ENCODE measurements at places on chromosomes 12 and 14.

- no peak for DNase-seq
These were observed 115.9 kb downstream of the TPH2 start for GRCh38 chr12:72054511-72054910.

DNA sequence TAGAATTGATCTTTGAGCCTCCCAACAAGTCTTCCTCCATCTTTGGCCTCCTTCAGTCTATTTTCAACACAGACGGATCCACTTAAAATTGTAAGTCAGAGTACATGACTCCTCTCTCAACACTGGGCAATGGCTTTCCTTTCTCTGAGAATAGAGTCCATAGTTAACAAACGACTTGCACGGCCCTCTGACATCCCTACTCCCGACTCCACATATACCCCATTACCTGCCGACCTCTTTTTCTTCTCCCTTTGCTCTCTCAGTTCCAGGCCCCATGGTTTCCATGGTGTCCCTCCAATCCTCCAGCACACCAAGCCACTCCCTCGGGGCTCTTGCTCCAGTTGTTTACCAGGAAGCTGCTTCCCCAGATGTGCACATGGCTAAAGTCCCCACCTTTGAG, 84.7 kb downstream of the DNAI7 start:
- no peak for DNase-seq

DNA sequence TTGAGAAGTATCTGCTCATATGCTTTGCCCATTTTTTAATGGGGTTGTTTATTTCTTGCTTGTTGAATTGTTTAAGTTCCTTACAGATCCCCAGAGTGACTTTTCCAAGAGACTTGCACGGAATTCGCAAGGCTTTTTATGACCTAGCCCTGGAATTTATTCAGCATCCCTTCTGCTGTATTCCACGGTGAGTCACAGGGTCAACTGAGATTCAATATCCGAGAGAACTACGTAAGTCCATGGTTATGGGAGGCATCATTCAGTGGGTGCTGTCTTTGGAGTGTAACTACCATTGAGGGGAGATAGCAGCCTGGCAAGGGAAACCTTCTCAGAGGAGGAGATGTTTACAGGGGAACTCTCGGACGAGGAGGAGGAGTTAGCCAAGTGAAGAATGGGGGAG, 20.9 kb upstream of the GPRC5A start:
- no peak for DNase-seq

GRCh38 chr14:33219957-33220356, 281.3 kb downstream of the NPAS3 start:
- no peak for DNase-seq

DNA sequence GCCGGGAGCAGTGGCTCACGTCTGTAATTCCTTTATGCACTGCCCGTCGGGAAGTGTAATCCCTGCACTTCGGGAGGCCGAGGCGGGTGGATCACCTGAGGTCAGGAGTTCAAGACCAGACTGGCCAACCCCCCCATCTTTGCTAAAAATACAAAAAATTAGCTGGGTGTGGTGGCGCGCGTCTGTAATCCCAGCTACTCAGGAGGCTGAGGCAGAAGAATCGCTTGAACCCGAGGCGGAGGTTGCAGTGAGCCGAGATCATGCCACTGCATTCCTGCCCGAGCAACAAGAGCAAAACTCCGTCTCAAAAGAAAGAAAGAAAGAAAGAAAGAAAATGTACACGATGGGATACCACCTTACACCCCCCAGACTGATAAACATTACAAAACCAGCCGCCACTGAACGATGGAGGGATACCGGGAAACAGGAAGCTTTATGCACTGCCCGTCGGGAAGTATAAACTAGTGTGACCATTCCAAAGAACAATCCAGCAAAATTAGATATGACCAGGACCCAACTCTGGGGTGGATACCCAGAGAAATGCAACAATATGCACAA, 1.1 kb downstream of the ABCD4 start:
- no peak for DNase-seq

GRCh38 chr12:26551385-26551784, 281.6 kb downstream of the ITPR2 start:
- no peak for DNase-seq

- no peak for DNase-seq
These were observed 76.9 kb upstream of the ALG10 start for GRCh38 chr12:33945438-33945784.

DNA sequence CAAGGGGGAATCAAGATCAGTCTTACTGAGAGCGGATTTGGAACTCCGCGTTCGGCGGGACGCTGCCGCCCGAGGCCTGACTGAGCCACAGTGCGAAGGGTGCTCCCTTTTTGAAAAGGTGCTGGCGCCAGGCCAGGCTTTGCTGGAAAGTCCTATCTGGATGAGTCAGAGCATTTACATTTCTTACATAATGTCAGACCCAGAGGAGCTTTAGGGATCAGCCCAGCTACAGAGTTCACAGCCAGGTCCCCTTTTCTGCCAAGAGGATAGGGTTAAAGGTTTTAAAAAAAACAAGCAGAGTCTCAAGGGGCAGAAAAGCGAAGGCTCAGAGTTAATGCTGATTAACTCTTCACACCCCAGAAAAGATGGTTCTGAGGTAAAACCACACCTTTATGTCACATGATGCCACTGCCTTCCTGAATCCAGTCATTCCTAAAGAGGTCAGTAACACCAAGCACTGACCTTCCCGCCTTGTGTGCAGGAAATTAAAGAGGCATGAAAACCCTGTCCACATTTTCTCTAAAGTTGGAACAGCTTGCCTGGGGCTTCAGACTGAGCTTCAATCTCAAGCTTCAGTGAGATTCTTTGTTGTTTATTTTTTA, 11.7 kb upstream of the FBXL14 start:
- no peak for DNase-seq

- no peak for DNase-seq
These were observed 20.1 kb downstream of the ZNF84 start for GRCh38 chr12:133057446-133057845.

DNA sequence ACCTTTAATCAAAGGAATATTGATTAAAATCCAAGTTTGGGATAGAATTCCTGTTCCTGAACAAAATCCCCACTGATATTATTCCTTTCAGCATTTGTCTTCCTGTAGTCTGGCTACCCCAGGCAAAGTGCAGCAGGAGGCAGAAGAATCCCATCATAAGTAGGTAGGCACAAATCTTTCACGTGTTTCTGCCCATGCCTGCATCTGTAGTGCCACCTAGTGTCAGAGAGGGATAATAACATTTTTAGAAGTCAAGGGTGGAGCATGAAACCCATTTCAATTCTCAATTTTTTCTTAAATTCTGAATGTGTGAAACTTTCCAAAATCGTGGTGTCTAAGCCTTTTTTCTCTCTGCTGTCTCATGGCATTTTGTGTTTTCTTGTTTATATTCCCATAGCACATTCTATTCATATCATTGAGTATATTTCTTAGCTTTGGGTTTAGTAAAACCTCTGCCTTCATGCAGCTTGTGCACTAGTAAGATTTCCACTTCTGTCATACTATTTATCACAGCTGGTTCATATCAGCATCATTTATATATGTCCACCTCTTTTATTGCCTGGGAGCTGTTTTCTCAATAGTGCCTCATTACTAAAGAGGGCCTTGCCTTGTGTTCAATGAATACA, 47.8 kb upstream of the RERG start:
- DNase-seq = peak; percentile 65

- no peak for DNase-seq
These were observed 65.9 kb upstream of the JDP2 start for GRCh38 chr14:75361751-75362433.

- no peak for DNase-seq
These were observed 29.1 kb downstream of the CCDC88C start for GRCh38 chr14:91388551-91388975.

GRCh38 chr12:11812586-11813437, 163.3 kb downstream of the ETV6 start:
- no peak for DNase-seq

- no peak for DNase-seq
These were observed 47.7 kb downstream of the PSMA6 start for GRCh38 chr14:35339761-35340406.

- DNase-seq = no peak
These were observed 380.9 kb downstream of the TMEM121 start for GRCh38 chr14:105907276-105907675.

- no peak for DNase-seq
These were observed 443.2 kb upstream of the FOXG1 start for GRCh38 chr14:28323366-28323765.

GRCh38 chr12:95073698-95074520, 491 bp upstream of the NR2C1 start:
- DNase-seq = no peak

GRCh38 chr12:107319533-107320032, 226.2 kb upstream of the CRY1 start:
- DNase-seq = peak; percentile 4

GRCh38 chr14:103561381-103562178, 877 bp downstream of the BAG5 start:
- DNase-seq = no peak

- DNase-seq = no peak
These were observed 239.7 kb downstream of the SNAPC1 start for GRCh38 chr14:62001963-62002362.

GRCh38 chr12:42283739-42284138, 42.2 kb downstream of the ZCRB1 start:
- no peak for DNase-seq

DNA sequence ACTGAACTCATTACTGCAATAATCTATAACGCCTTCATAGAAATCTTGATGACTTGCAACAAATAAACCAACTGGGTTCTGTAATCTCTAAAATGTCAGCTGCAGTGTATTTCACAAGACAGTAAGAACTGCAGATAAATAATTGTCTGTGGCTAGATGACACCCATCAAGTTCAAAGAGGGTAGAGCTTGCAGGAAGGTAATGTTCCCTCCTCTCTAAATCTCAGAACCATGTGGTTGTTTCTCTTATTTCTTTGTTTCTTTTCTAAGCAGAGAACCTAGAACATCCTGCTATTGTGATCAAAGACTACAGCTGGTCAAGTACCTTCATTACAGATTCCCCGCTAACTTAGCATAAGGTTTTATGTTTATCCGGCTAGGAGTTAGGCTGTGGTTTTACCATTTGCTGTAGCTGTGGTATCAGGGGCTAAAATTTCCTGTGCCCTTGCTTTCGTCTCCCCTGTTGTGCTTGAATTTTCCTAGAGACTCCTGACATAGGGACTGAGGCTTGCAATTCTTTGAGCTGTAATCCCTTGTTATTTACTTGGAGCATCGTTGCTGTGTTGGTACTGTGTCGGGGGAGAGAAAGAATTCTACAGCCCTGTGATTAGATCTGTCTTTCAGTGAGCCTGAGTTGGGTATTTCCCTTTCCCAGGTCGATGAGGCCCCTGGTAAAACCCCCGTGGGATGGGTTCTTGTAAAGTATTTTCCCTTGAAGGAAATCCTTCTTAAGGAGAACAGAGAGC, 253.1 kb upstream of the BTG1 start:
- DNase-seq = no peak

DNA sequence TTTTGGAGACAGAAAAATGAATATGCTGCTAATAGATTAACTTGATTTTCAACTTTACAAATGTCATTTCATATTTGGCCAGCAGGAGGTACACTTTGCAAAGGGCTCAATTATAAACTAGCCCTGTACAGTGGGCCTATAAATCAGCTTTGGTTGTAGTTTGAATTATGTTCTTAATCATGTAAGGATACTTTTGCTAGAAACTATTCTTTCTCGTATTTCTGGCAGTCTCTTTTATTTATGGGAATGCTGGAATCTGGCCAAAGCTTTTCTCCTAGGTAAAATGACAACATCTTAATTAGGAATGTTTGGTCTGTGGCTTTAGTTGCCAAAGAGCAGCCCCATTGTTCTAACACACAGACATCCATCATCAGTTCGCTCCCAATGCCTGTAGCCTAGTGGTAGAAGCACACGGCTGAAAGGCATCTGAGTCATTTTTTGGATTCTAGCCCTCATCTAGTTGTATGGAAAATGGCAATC, 1322.3 kb upstream of the SEL1L start:
- no peak for DNase-seq

GRCh38 chr12:99224237-99224636, 423.3 kb upstream of the GARIN6 start:
- no peak for DNase-seq

- no peak for DNase-seq
These were observed 99.9 kb downstream of the TMTC3 start for GRCh38 chr12:88241862-88242570.

- DNase-seq = no peak
These were observed 93.7 kb downstream of the B4GALNT3 start for GRCh38 chr12:553216-554000.

GRCh38 chr12:57080855-57081254, 2.3 kb upstream of the NEMP1 start:
- DNase-seq = no peak

- no peak for DNase-seq
These were observed 242.2 kb upstream of the NPAS3 start for GRCh38 chr14:32696325-32697091.

DNA sequence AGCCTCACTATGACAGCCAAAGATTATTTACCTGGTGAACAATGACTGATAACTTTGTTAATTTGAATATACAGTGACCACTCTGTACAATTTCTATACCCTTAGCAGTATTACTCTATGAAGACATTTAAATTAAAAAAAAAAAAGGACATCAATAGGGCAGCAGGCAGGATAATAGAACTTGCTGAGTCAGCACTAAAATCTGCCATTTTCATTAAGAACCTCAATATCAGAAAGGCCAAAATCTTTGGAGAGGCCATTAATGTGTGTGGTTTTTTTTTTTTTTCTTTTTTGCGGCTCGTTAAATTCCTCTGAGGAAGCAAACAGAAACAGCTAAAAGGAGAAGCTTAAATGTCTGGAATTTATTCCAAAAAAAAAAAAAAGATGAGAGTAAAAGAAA, 73.7 kb downstream of the FOXN3 start:
- DNase-seq = no peak

DNA sequence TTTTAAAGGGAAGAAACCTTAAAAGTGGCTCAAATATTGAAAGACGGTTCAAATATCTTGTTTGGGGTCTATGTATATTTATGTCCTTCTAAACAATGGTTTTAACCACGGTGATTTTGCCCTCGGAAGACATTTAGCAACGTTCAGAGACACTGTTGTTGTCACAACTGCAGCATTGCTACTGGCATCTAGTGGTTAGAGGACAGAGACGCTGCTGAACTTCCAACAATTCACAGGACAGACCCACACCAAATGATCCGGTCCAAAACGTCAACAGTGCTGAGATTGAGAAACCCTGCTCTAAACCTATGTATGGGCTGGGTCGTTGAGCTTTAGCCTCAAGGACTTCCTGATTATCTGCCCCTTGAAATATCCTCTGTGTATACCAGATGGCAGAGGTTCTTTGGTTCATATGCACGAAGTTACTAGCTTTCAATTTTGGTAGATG, 1.7 kb downstream of the ANGEL1 start:
- DNase-seq = no peak

DNA sequence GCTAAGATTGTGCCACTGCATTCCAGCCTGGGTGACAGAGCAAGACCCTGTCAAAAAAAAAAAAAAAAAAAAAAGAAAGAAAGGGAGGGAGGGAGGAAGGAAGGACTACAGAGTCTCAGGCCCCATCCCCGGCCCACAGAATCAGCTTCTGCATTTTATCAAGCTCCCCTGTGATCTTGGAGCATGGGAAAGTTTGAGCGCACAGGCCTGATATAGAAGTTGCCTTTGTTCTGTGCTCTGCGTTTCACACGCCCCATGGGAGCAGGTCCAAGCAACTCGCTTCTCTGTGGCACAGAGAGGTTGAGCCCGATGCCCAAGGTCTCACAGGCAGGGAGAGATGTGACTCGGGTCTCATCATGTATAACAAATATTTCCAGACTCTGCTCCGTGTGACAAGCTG, 101.8 kb downstream of the PHETA1 start:
- no peak for DNase-seq

GRCh38 chr12:43104494-43104893, 447.5 kb downstream of the ADAMTS20 start:
- DNase-seq = no peak

Measured in NCI-H1930 (cell line).